ENCODE measurements at places on chromosomes 11 and 22. TPM values are rescaled to one million over a fixed set of nuclear protein-coding genes. Genes with fewer than 3 reads are reported as not detected.

Gene OR51I1
- total RNA-seq = 1.3 TPM

- DNase-seq = no peak
These were observed 156.8 kb downstream of the WNT11 start for GRCh38 chr11:76049511-76049910.

DNA sequence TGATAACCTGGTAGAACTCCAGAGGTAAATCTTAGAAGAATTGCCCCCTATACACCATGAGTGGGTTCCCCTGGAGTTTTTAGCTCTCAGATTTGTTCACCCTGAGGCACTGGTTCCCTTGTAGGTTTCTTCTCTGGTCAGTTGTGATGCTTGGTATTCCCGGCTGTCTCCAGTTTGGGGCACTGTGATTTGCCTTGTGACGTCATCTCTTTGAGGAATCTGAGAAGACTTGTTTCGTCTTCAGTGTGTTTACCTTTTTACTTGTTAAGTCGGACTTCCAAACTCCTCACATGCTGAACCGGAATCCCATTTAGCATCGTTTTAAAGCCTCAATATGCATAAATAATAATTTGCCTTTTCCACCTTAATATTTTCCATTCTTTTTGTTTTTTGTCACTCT, 54.4 kb downstream of the CECR2 start:
- no peak for DNase-seq

Gene OAF
- 25.0 TPM for total RNA-seq

DNA sequence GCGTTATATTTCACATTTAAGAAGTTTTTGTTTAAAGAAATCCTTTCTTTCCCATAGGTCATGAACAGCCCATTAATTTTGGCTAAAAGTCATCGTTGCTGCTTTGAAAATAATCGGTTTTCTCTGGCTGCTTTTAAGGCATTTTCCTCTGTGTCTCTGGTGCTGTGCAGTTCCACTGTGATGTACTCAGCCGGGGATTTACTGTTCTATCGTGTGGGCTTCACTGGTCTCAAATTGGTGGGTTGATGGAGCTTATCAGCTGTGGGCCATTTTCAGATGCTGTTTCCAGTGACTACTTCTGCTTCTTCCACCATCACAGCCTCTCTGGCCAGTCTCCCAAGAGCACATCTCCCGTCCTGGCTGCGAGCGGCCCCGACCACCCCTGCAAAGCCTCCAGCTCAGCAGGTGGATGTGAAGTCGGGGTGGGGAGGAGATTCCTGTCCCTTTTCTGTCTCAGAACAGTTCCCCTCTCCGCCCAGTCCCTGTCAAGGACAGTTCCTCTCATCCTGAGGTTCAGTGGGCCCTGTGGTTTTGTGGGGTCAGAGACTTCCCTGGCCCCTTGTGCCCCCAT, 20.3 kb downstream of the IFITM10 start:
- DNase-seq = no peak

- no peak for DNase-seq
These were observed 307.8 kb downstream of the C11orf87 start for GRCh38 chr11:109729761-109730160.

DNA sequence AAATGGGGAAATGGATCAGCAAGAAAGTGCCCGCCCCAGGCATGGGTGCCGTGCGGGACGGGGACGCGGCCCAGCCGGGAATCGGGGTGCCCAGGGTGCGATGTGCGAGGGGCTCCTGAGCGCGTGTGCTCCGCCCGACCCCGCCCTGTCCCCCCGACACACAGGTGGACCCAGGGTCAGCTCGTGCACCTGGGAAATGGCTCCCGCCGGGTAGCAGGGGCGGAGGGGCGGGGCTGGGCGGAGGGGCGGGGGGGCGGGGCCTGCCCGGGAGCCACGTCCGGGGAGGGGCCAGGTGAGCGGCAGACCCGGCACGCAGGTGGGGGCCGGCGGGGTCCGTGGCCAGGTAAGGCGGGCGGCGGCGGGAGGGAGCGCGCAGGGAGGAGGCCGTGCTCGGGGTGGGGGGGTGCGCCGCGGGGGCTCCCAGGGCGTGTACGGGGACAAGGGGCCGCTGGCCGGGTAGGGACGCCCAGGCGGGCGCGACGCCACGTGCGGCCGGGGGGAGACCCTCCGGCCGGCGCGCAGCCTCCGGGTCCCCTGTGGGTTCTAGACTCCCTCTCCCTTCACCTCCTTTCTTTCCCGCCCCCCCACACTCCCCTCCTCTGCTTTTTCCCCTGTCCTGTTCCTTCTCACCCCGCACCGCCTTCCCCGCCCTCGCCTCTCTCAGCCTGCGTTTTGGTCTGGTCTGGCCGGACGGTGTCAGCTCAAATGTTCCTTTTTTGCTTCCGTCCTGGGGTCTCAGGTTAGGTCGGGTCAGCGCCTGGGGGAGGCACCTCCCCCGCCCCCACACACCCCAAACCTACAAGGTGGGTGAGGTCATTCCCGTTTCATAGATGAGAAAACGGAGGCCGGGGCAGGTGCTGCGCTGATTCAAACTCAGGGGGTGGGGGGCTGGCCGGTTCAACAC, at the start of gene ARHGAP8:
Gene ARHGAP8 (plus strand): TSS at position 291 of the 904 bp plus-strand sequence. CDS start 33,953 bp downstream, outside the sequence.
- DNase-seq = no peak

- DNase-seq = no peak
These were observed 373.7 kb upstream of the B3GAT1 start for GRCh38 chr11:134785660-134786284.

Gene MRPL11
- 24.8 TPM for total RNA-seq

DNA sequence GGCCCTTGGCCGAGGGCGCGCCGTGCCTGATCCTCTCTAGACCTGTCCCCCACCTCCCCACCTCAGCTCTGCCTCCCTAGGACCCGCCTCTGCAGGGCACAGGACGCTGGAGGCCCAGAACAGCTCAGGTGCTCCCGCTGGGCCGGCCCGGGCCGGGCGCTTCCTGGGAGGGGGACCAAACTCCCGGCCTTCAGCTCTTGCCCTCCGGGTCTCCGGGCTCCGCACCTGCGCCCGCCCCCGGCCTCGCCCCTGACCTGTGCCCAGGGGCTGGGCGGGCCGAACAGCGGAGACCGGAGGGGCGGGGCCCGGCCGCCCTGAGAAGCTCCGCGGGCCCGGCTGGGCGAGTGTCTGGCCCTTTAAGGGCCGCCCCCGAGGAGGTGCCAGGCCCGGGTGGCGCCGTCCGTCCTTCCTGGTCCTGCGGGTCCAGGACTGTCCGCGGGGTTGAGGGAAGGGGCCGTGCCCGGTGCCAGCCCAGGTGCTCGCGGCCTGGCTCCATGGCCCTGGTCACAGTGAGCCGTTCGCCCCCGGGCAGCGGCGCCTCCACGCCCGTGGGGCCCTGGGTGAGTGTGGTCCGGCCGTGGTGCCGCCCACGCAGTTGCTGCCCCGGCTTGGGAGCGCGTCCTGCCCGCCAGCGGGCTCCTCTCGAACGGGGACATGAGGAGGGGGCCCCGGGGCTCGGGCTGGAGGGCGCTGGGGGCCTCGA, at the start of gene SSH3:
Gene SSH3 (plus strand): TSS at position 399 of the 703 bp plus-strand sequence. CDS start 96 bp downstream, at position 495.
- DNase-seq = peak; percentile 42

Gene SLC7A4
- 0.81 TPM for total RNA-seq

Gene GPR83
- not detected for total RNA-seq

DNA sequence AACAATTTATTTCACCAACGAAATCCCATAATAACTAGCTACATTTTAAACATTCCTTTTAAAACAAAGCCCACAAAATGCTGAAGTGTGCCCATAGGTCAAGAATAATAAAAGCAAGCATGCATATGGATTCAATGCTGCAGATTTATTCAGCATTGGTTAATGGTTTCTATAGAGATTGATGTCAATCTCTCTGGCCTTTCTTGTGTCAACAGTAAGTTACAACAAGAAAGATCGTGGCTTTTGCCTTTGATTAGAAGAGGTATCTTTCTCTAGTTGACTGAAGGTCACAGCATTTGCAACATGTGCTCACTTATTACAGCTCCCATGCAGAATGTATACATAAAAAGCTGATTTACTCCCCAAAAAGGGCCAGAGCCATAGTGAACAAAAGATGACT, 1.4 kb upstream of the SOX6 start:
- no peak for DNase-seq

- no peak for DNase-seq
These were observed 174.4 kb upstream of the NARS2 start for GRCh38 chr11:78748918-78749690.

Gene ZMAT5
- total RNA-seq = 25.9 TPM

Gene OR52E1
- total RNA-seq = under 0.01 TPM

DNA sequence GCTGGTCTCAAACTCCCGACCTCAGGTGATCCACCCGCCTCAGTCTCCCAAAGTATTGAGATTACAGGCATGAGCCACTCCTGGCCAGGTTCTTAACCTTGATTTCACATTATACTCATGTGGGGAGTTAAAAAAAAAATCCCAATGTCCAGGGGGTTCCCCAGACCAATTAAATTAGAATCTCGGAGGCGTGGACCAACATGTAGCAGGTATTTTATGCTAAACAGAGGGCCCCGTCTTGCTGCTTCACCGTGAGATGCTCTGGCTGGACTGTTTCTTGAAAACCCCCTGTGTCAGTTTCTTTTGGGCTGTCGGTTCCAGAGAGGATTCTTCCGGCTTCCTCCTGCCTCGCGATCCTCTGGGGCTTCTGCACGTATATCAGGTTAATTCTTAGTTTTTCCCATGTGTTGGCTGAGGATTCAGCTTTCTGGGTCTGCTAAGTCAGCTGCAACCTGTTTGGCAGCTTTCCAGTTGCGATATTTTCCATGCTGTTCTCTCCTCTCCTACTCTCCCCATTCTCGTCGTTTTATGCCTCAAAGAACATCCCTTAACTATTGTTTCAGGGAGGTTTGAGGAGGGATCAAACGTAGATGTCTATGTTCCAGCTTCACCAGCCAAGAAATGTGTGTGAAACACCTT, 50.6 kb upstream of the ACCSL start:
- no peak for DNase-seq

DNA sequence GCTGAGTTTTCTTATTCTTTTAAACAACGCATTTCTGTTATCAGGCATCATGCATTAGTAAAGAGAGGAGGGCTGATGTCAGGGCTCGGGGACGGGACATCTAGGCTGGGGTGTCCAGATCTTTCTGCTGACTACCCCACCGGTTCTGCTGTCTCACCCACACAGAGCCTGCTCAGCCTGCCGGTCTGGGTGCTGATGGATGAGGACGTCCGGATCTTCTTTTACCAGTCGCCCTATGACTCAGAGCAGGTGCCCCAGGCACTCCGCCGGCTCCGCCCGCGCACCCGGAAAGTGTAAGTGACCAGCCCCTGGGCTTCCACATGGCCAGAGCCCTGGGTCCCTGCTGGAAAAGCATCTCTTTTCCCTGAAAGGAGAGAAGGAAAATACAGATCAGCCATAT, 9.4 kb downstream of the NCF4 start:
- no peak for DNase-seq

Gene KIAA1671
- 0.54 TPM for total RNA-seq

- DNase-seq = no peak
These were observed 39.0 kb downstream of the IGLL5 start for GRCh38 chr22:22926370-22927195.

Gene MEI1
- total RNA-seq = 16.2 TPM

DNA sequence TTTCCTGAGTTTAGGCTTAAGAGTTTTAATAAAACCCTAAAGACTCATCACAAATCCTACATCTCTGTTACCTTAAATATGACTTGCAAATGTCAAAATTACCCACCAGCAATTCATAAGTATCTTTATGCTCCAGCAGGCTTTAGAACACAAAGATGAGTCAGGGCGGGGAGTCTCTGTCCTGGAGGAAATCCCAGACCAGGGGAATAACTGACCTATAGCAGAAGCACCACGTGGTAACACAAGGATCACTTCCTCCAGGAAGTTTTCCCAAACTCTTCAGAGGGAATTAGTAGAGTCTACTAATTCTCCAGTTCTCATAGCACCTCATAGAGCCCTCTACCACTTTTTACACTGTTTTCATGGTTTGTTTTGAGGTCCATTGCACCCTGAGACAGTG, 217.0 kb downstream of the NAV2 start:
- no peak for DNase-seq

- no peak for DNase-seq
These were observed 92.9 kb downstream of the TRAF6 start for GRCh38 chr11:36417154-36417553.

DNA sequence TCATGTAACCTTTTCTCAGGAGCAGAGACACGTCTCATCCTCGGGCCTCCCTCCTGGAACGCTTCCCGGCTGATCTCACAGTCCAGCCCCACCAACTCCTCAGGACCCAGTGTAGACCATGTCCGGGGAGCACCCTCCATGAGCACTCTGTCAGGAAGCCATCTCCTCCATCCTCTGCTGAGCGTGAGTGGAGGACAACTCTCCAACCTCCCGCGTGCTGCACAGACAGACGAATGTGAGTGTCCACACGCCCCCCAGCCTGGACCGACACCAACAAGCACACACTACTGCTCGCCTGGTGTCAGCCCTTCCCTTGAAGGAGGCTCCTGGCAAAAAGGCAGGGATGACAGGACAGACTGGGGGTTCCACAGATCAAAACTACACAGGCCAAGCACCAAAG, 86.6 kb downstream of the SHANK2 start:
- DNase-seq = no peak

DNA sequence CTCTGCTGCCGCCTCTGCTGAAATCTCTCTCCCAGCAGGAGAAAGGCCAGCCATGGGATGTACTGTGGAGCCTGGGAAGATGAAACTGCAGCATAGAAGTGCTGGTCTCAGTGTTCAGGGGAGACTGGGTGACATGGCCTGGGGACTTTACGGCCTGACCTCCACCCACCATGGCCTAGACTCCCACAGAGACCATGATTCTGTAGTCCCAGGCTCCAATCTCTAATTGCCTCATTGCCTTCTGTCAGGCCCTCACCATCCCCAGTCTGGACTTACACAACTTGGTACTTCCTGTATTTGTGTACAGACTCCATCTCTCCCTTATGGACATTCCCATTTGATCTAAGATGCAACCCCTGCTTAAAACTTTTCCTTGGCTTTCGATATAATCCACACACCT, 43.1 kb downstream of the TRAF6 start:
- no peak for DNase-seq

Gene OR5AK2
- total RNA-seq = not detected

- DNase-seq = no peak
These were observed 33.6 kb downstream of the NEU3 start for GRCh38 chr11:75022296-75022695.

GRCh38 chr11:12143461-12144258, 33.3 kb downstream of the MICAL2 start:
- DNase-seq = no peak

GRCh38 chr11:12224537-12224893, 114.1 kb downstream of the MICAL2 start:
- DNase-seq = peak; percentile 99

- no peak for DNase-seq
These were observed 23.4 kb upstream of the CELSR1 start for GRCh38 chr22:46560696-46561295.

DNA sequence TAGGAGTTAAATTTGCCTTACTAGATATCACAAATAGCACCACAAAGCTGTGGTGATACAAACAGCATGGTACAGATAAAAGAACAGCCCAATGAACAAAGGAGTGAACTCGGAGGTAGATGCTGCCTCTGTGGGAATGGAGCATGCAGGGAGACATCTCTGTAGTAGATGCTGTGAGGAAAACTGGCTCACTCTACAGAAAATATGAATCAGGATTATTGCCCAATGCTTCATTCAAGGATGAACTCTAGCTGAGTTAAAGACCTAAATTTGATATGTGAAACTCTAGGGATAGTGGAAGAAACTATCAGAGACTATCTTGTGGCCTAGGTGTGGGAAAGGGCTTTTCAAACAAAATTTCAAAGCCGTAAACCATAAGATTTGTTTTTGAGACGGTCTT, 15.3 kb upstream of the CAPN5 start:
- DNase-seq = no peak

Gene ANO5
- total RNA-seq = 0.54 TPM

Gene GGTLC2
- not detected for total RNA-seq

- DNase-seq = no peak
These were observed 1.8 kb downstream of the SYTL2 start for GRCh38 chr11:85809191-85809590.

GRCh38 chr11:85029964-85030363, 597.2 kb downstream of the DLG2 start:
- DNase-seq = no peak

All from hematopoietic multipotent progenitor cell (in vitro differentiated cells).